ENCODE measurements at places on chromosomes 2 and 18.

DNA sequence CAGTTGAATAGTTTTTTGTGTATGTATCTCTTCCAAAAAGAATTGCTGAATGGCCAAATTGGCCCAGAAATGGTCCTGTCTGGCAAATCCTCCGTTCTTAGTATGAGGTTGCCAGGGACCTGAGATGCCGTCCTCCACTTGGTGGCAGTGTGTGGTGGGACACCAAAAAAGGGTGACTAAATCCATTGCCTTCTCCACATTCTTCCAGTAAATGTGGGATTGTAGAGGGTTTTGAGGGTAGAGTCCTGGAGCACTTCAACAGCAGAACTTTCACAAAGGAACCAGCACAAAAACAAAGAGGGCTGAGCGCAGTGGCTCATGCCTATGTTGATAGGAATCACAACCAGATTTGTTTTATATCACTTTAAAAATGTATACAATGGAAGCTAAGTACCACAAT is 199.9 kb downstream of the BCL2 start:
- no peak for DNase-seq

- no peak for DNase-seq
These were observed 27.9 kb upstream of the ANXA4 start for GRCh38 chr2:69714024-69714423.

GRCh38 chr18:63113899-63114565 is 205.5 kb downstream of the BCL2 start:
- no peak for DNase-seq

GRCh38 chr18:48781163-48781987 is 169.4 kb downstream of the SMAD7 start:
- no peak for DNase-seq

- no peak for DNase-seq
These were observed 1.8 kb downstream of the SP3 start for GRCh38 chr2:173963323-173963816.

DNA sequence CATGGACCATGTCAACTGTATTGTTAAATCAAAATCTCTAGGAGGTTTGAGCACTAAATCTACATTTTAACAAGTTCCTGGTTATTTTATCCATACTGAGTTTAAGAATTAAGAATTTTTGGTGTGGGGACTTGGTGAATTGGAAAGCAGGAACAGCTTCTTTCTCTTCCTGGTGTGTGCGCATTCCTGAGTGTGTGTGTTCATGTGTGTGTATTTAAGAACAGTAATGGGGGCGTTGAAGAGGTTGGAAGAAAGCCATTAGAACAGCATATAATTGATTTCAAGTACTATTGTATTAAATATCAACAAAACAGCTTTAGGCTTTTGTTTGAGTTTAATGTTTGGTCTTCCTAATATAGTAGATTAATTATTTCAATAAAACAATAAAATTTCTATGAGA is 801.3 kb upstream of the ID2 start:
- DNase-seq = no peak

DNA sequence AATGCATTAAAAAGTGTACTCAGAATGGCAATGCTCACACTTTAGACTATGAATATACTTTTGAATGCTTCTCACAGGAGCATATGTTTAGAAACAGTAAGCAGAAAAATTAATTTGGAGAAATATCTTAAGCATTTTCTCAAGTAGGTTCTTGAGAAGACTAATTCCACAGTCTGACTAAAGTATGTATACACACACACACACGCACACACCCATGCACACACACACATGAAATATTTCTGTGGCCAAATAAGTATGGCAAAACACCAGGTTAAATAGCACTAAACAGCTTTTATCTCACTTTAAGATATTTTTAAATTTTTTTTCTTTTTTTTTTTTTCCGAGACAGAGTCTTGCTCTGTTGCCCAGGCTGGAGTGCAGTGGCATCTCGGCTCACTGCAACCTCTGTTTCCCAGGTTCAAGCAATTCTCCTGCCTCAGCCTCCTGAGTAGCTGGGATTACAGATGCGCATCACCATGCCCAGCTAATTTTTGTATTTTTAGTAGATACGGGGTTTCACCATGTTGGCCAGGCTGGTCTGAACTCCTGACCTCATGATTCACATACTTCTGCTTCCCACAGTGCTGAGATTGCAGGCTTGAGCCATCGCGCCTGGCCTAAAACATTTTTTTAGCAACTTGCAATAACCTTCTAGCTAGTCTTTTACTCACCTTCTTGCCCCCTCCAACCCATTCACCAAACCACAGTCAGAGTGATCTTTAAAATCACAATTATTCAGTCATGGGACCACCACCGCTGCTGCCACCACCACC is 67.5 kb upstream of the SCG2 start:
- no peak for DNase-seq

GRCh38 chr2:7559791-7560190 is 642.6 kb downstream of the RNF144A start:
- DNase-seq = no peak

GRCh38 chr2:106562268-106563186 is 75.4 kb downstream of the CD8B2 start:
- DNase-seq = no peak

DNA sequence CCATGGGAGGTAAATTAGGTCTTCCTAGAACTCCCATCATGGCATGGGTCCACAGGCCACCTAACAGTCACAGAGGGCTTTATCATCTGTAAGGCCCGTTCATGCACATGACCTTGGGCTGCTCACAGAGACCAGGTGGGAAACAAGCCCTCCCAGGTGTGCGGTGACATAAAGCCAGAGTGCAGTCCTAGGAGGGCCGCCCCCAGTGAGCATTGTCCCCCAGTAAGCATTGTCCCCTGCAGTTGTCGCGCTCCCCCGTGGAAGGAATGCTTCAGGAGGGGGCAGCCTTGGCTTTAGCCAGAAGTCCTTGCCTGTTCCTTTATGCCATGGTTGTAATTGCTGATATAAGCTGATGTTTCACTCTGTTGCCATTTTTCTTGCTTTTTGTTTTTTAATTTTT is 41.7 kb upstream of the LYPD6B start:
- DNase-seq = no peak

DNA sequence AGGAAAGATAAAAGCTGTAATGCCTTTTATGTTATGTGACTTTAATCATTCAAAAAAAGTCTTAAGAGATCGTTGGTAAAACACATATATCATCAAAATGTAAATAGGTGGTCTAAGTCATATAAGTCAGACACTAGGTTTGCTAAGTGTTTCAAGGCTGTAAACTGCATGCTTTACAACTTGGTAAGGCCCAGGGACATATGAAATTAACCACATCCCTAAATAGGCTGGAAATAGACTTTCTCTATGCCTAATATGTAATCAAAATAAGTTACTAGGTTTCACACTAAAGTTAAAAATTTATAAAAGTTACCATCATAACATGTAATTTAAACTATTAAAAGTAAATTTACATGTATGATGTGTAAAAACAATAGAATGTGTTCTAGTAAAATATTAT is 946.3 kb upstream of the LRATD1 start:
- no peak for DNase-seq

GRCh38 chr2:158113741-158114295 is 12.1 kb downstream of the UPP2 start:
- no peak for DNase-seq
